ENCODE measurements at places on chromosomes 12 and 14. TPM values are rescaled to one million over a fixed set of nuclear protein-coding genes. Genes with fewer than 3 reads are reported as not detected.

- no peak for DNase-seq
These were observed 52.5 kb upstream of the GCH1 start for GRCh38 chr14:54955143-54955542.

DNA sequence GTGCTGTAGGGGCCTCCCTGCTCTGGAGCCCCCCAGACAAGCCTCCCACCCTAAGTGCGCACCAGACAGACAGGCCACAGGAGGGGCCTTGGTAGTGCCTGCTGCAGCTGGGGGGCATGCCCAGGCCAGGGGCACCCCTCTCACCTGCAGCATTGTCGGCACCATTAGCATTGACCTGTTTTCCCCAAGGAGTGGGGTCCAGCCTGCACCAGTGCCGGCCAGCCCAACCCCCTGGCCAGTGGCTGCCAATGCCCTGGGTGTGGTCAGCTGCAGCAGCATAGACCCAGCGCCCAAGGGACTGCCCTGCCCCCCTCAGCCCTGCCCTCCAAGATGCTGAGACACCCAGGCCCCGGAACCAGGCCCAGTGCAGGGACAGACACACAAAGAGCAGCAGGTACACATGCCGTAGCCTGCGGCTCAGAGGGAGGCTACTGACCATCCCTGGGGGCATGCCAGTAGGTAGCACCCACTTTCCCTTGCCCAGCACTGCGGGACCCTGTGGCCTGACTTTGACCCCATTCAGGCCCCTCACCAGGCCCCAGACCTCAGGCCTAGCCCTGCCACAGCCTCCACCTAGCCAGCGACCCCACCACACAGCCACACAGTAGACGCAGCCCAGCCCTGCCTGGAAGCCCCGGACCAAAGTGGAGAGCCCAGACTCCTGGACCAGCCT, 1.0 kb downstream of the AHNAK2 start:
- no peak for DNase-seq

DNA sequence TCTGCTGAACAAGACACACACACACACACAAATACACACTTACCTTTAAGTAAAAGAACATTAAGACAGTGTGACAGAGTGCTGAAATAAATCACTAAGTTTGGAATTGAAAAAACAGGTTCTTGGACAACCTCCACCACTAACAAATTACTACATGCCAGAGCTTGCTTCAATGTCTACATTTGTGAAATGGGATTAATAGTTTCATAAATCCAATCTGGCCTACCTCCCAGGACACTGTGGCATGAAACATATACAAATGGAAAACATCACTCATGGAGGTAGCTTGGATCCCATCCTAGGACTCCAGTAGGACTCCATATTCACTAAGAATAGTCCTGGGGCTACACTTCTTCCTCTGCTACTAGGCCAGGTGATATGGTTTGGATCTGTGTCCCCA, 8.2 kb upstream of the CCDC60 start:
- no peak for DNase-seq

DNA sequence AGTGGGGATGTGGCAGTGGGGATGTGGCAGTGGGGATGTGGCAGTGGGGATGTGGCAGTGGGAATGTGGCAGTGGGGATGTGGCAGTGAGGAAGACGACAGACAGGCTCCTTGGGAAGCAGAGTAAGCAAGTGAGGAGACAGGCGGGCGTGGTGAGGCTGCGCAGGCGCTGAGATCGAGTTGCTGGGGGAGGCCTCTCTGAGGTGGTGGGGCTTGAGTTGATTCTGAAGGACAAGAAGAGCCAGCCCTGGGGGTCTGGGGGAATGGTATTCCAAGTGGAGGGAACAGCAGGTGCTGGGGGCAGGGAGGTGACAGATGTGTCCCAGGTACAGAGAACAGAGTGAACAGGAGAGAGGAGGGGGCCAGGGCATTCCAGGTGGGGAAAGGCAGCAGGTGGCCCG, 33.8 kb upstream of the TSPAN9 start:
- no peak for DNase-seq

GRCh38 chr14:101454229-101454628, 107.1 kb upstream of the DIO3 start:
- DNase-seq: no peak

GRCh38 chr12:58463051-58463450, 457.3 kb downstream of the LRIG3 start:
- DNase-seq: no peak

The BRF1 gene
- polyA plus RNA-seq: 37.6 TPM

The PELI2 gene
- 28.3 TPM for polyA plus RNA-seq

The BLTP3B gene
- 25.9 TPM for polyA plus RNA-seq

Measured in left kidney (tissue), 8 donors.